GM20000 (cell line): ENCODE measurements at places on chromosomes 12 and 14.

- DNase-seq: no peak
Measured at GRCh38 chr12:120598674-120599463, 17.7 kb upstream of the POP5 start.

DNA sequence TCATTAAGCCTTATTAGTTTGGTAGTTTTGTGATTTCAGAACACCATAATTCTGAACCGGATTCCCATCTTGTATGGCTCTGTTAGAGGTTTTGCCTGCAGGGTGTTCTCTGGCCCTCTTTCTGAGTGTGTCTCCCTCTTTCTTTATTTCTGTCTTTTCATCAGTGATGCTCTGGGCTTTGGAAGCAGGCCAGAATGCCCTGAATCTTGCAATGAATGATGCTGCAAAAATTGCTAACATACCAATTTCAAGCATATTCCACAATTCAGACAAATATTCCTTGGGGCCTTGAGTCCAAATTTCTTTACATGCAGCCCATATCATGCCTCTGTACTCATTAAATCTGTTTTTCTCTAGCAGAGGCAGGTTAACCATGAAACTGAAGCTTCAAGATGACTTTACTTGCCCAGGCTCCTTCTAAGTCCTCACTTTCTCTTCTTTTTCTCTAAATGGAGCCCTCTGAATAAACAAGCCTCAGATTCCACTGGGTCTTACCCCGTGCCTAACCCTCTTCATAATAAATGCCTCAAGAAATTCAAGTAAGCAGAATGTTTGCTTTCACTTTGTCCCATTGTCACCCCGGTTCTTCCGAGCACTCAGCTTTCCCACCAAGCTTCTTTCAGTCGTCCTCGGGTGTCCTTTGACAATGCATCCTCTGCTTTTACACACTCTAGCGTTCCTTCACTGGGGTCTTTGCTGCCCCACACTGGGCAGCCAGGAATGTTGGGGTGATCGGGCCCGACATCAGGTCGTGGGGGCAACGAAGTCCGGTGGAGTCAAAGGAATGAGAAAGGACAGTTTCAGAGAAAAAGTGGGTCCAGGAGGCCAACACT, 78.8 kb upstream of the SLC38A4 start:
- no peak for DNase-seq

DNA sequence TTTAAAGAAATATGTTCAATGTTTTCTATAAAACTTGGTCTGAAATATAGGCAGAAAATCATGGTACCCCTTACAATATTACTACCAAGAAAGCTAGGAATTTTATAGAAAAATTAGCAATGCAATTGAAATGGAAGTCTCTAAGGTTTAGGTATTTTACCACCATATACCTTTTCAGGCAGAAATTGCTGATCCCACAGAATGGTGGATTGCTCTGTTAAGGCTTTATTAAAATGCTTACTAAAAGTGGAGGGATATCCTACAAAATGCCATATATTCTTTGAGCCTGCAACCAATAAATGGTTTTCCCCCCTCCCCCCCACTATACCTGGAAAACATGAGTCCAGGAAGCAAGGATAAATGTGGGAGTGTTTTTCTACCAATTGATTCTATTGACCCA, 718.1 kb upstream of the NOVA1 start:
- no peak for DNase-seq

GRCh38 chr14:77407158-77407557, 16.2 kb downstream of the NOXRED1 start:
- no peak for DNase-seq
